ENCODE measurements at places on chromosomes 12 and 14.
A peak's percentile ranks its signal among the peaks of the same experiment; 100 is the strongest.

DNA sequence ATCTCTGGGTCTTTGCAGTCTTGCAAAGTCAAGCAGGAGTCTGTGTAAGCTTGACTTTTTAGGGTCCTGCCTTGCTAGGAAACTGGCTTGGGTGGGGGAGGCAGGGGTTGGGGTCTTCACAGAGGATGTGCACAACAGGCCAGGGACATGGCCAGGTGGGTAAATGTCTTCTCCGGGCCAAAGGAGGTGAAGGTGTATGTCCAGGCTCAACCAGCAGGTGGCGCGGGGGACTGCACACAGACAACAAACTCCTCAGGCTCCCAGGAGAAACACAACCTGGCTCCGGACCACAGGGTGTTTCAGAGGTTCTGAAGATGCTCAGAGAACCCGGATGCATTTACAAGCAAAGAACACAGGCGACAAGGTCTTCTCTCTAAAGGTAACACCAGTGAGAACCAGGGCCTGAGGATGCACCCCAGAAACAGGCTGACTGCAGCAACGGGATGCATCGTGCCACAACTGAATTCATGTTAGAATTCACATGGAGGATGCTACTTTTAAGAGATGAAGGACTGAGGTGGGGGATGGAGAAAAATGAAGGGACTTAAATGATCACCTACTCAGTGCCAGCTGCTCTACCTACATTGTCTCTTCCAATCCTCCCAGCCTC is 56.0 kb downstream of the PLEKHG3 start:
- DNase-seq = peak; percentile 62

- no peak for DNase-seq
These were observed 253.2 kb downstream of the NOVA1 start for GRCh38 chr14:26344596-26344995.

DNA sequence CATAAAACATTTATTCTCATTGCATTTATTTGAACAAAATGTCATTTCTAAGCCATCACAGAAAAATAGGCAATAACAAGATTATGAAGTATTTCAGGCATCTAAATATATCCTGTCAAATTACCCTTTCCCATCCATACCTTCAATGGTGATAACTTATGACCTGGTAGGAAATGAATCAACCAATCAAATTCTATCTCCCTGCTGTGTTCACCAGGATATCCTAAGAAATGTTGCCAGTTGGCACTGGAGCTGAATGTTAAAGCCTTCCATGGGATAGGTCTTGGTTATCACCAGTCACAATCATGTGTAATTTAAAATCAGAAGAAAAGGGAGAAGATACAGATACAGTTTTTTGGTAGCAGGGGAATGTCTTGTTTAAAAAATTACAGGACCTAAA is 23.7 kb downstream of the BMP4 start:
- DNase-seq = no peak

GRCh38 chr14:76715511-76716081 is 45.7 kb upstream of the VASH1 start:
- no peak for DNase-seq

DNA sequence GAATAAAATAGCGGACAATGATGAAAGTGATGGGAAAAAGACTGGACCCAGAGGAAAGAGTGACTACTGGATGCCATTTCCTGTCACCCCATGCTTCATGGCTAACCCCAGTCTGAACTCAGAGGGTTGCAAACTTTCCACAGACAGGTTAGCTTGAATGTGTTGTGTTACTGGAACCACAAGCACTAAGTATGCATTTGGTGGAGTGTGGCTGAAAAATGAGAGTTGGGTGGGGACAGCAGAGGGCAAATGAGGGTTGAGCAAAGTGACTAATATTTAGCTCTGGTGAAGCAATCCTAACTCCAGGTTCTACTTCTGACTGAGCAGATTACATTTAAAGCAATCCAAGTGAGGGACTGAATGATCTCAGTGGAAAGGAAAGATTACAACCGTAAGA is 1.6 kb downstream of the SLC16A7 start:
- DNase-seq = peak; percentile 81

- DNase-seq = no peak
These were observed 15.6 kb downstream of the ZBTB39 start for GRCh38 chr12:56990648-56991318.

DNA sequence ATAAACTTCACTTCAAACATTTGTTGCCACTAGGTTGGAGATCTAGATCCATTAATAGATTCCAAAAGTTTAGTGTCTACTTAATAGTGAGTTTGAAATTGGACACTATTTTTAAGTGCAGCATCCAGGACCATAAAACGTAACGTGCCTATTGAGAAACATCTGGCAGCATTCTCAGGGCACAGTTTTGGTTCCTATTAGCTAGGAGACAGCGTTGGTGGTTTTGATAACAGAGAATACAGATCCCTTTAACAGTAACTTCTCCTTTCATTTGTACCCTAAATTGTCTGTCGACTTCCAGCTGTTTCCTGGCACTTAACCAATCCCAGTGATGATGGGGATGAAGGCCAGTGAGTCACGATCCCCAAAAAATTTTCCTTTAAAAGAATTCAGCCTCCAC is 25.8 kb downstream of the KCNK10 start:
- no peak for DNase-seq

GRCh38 chr12:93595351-93595750 is 22.9 kb downstream of the SOCS2 start:
- no peak for DNase-seq

GRCh38 chr14:32648434-32648833 is 290.2 kb upstream of the NPAS3 start:
- DNase-seq = no peak

DNA sequence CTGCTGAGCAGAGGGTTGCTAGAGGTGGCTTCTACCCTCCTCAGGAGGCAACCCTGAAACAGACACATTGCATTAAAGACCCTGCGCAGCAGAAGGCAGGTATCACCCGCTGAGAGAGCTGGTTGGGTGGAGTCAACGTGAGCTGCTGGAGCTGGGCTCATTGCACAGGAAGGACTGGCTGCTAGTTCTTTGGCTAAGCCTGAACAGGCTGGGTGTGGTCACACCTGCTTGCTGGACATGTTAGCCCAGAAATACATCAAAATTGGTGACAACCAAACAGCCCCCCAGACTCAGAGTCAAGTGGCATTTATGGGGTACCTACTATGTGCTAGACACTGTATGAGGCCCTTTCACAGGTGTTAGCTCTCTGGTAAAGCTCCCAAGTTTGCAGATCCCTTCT is 33.8 kb upstream of the IRF2BPL start:
- DNase-seq = no peak

GRCh38 chr12:6551496-6552139 is 4.2 kb downstream of the IFFO1 start:
- no peak for DNase-seq

- DNase-seq = no peak
These were observed 6.3 kb downstream of the MSI1 start for GRCh38 chr12:120362516-120363273.

DNA sequence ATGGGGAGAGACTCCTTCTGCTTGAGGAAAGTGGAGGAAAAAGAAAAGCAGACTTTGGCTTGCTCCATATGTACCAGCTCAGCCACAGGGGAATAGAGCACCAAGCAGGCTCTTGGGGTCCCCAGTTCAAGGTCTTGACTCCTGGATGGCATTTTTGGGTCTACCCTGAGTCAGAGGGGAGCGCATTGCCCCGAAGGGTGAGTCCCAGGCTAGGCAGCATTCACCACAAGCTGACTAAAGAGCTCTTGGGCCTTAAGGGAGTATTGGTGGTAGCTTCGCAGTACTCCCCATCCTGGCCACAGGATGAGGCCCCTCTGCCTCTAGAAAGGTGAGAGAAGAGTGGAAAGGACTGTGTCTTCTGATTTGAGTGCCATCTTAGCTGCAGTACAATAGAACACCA is 19.8 kb upstream of the UNC79 start:
- no peak for DNase-seq

GRCh38 chr12:72543777-72544467 is 271.8 kb downstream of the TRHDE start:
- DNase-seq = no peak
